ENCODE measurements at places on chromosomes 2 and 18.

- DNase-seq, result no peak
These were observed 28.4 kb downstream of the SIX3 start for GRCh38 chr2:44969936-44970335.

DNA sequence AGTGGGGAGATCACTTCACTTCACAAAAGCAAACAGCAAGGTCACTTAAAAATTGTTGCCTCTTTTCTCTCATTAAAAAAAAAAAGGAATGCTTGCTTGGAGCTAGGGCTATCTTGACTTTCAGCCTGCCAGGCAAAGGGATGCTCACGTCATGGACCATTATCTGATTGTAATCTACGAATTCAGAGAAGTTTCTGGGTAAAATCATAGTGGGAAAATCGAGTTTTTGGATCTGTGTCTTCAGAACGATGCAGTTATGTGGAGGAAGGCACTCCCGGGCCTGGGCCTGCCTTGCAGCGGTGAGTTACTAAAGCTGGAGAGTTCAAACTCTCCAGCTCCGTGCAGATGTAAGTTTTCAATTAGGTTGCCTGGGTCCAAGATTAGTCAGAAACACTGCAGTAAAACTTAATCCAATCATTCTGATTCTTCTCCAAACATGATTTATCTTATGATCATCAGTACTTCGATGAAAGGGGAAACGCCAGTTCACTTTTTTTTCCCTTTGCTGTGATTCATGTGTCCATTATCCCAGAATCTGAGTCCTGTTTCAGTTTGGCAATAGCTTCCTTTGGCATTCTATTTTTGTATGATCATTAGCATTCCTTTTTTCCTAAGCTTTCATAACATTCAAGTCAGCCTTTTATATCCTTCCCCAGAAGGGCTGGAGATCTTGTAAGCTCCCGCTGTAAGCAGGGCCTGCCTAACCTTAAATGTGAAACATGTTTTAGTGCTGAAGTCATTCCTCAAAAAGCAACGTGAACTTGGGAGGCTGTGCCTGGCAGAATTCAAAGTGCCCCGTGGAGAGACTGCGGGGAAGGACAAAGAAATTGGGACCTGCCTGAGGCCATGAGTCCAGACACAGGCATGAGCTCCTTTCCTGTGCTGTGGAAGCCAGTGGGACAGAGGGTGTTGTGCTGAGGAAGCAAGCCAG, 119.3 kb upstream of the TWIST2 start:
- no peak for DNase-seq

- DNase-seq, result no peak
These were observed 147.6 kb upstream of the ITGA6 start for GRCh38 chr2:172279813-172280212.

- DNase-seq, result no peak
These were observed 333.3 kb downstream of the HRH4 start for GRCh38 chr18:24793742-24794141.

DNA sequence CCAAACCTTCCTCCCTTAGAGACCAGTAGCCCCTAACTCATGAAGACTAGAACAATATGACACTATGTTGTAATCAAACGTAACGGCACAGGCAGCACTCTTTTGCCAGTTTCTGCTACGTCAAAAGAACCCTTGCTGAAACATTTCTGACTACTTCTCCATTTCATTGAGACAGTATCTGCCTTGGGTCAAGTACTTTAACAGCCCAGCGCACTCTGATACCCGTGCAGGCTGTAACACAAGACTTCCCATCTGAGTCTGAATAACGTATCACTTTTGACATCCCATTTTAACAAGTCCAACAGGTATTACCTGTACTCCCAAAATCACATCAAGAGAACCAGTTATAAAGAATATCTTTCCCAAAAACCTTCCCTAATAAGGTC, 38.4 kb downstream of the TBC1D8 start:
- DNase-seq, result no peak

DNA sequence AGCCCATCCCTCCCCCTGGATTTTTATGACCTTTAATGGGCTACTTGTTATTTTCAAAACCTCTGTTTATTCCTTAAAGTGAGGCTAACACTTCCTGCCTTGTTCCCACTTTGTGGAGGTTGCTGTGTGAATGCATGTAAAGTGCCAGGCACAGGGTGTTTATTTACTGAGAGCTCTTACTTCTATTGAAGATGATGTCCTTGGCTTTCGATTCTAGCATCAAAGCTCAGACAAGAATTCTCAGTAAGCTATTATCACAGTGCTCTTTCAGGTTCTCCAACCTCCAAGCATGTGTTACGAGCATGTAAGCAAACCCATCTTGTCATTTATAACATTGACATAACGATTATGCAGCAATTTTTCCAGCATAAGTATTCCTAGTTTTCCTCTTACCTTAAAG, 44.2 kb downstream of the DPYSL5 start:
- DNase-seq, result no peak

DNA sequence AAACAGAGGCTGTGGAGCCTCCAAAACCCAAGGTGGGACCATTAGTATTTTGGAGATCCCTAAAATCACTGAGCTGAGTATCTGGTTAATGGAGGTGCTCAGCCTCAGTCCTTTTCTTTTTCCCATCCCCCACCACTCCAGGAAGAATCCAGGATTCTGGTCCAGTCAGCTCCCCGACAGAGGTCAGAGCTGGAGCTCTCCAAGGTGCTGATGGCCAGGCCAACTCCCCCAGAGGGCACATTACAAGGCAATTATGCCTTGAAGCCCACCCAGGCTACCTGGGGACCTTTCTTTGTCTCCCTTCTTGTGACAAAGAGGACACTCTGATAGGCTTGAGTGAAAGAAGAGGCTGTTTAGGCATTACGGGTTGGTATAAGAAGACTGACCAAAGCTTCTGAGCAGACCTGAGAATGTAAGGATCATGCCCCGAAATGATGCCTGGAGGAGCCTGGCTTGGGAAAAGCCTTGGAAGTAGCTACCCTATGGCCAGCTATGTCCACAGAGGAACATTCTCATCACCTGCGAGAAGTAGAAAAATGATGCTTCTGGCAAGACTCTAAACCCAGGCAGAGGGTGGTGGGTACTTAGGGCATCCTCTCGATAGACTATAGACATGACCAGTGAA, 102.5 kb upstream of the LDAH start:
- no peak for DNase-seq

DNA sequence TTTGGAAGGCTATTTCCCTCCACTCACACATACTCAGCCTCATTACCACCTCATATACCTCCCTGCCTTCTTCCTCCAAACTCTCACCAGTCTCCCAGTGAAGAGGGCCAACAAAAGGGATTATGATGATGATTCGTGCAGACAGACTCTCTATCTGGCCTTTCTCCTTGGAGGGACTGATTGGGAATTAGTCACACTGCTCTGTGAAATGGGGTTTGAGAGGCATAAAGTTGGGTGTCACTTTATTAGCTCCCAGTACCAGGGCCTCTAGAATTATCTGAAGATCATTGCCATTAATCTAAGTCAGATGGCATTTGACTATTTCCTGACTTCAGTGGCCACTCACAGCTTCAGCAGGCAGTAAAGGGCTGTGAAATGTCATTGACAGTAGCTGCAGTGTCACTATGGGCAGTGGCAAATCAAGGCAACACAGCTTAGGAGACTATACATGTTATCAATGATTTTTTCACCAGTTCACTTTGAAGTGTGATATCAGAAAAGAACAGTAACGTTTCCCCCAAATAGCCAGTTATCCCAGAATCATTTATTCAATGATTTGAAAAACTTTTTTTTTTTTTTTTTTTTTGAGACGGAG, 17.4 kb downstream of the CNRIP1 start:
- DNase-seq, result no peak

- no peak for DNase-seq
These were observed 68.8 kb upstream of the SERTAD2 start for GRCh38 chr2:64722291-64723044.

GRCh38 chr2:16070648-16070971, 130.3 kb downstream of the MYCN start:
- DNase-seq, result no peak

GRCh38 chr2:59806486-59806885, 747.0 kb downstream of the BCL11A start:
- no peak for DNase-seq

DNA sequence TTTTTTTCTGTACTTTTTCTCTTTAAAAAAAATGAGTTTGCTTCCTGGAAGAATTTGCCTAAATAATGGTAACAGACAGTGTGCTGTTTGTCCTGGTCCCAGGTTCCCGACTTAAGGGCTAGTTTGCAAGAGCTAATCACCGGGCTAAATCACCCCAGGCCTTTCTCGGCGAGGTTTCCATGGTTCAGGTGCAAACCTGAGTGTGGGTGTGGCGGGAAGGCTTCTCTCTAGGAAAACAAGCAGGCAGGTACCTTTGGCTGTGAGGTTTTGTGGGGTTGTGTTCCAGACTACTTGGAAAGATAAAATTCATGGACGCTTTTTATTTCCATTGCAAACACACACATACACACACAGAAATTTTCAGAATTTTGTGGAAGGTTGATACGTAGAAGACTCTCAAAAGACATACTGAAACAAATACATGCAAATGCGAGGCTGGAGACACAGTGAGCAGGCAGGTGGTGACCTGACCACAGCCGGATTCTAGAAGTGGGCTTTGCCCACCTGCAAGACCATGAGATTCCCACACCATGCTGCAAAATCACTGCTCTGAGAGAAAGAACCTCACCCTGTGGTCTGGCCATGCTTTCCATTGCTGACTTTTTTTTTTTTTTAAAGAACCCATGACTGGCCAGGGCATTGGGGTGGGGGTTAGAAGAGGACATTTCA, 815 bp downstream of the CNDP1 start:
- no peak for DNase-seq

GRCh38 chr18:61995618-61996017, 102.8 kb upstream of the RNF152 start:
- DNase-seq, result no peak

GRCh38 chr2:143807192-143807591, 678.0 kb downstream of the ARHGAP15 start:
- no peak for DNase-seq

DNA sequence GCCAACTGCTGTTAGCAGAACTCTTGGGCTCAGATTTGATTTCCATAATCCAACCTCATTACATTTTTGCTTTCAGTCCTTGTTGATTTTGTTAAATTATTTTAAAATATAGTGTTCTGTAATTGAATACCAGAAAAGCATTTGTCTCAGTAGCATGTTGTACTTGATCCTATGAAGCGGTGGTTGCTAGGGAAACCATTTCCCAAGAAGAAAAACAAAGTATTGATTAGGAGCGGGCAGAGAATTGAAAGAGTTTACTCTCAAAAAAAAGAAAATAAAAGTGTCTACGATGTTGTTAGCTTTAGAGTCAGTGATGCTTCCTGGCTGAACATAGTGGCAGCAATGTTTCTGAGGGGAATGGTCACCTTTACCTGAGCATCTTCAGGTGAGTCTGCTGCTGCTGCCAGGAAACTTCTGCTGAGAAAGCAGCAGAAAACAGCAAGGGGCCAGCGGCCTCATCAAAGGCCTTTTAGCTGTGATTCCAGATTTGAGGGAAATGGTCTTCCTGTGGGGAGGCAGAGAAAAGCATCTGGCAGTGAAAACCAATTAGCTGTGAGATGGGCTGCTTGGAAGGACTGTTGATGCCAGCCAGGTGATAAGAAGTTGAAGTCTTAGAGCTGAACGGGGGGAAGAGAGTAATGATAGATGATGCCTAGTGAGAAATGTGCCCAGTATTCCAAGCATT, 37.1 kb downstream of the CRIM1 start:
- DNase-seq, result no peak

- DNase-seq, result no peak
These were observed 134.5 kb downstream of the NCKAP5 start for GRCh38 chr2:133433455-133434451.

DNA sequence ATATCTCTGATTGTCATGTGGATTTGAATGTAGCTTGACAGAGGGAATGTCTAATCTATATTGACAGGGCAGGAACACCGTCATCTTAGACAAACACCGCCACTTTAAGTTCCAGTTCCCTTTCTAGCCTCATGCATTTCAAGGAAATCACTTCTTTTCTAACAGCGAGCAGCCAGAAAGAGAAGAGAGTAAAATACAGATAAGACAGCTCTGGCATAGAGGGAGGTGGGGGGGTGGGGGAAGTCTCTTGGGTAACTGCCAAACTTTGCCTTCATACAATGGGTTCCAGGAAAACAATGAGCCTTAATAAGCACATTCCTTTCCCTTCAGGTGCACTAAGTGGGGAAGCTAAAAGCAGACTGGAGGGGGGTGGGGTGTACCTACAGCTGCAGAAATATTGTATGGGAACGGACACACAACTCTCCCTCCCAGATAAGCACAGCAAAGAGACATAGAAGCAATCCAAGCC, 37.2 kb downstream of the CASP10 start:
- no peak for DNase-seq

- DNase-seq, result no peak
These were observed 138.9 kb downstream of the SMAD2 start for GRCh38 chr18:47791461-47791985.

DNA sequence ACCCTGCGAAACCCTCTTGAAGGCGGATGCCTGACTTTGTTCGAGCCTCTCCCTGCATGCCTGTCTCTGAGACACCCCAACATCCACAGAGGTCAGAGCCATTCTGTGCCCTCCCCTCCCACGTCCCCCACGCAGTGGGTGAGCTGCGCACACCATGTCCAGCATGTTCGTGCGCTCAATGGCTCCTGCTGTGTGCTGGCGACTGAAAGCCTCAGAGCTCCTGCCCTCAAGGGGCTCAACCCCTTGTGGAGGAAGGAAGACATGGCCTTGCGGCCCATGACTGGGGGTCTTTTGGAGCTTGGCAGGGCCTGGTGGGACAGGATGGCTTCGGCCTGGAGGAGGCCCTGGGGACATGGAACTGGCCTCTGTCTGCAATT, 45.7 kb downstream of the ANKMY1 start:
- no peak for DNase-seq

GRCh38 chr2:20346565-20347381, 3.9 kb downstream of the PUM2 start:
- DNase-seq, result no peak

GRCh38 chr2:84212611-84213314, 246.3 kb downstream of the SUCLG1 start:
- no peak for DNase-seq

- no peak for DNase-seq
These were observed 335.8 kb downstream of the RAD51AP2 start for GRCh38 chr2:17182399-17182798.

- no peak for DNase-seq
These were observed 95.9 kb upstream of the ZBTB14 start for GRCh38 chr18:5391409-5391808.

DNA sequence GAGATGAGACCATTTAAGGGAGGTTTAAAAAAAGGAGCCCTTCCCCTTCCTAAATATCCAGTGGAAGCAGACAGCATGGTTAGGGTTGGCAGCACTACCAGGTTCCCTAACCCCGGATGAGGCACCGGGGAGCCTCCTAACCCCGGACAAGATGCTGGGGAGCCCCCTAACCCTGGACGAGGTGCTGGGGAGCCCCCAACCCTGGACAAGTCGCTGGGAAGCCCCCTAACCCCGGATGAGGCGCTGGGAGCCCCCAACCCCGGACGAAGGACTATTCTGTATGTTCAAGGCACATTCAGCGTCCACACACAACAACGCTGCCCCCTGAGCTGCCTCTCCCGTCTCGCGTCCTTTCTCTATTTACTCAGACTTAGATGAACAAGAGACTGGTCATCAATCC, 51.9 kb downstream of the ANKMY1 start:
- DNase-seq, result no peak

- peak; percentile 13 for DNase-seq
These were observed 236.2 kb downstream of the IKZF2 start for GRCh38 chr2:212915121-212915782.
